RPMI8226 (cell line): ENCODE measurements at places on chromosomes 1 and 21.

DNA sequence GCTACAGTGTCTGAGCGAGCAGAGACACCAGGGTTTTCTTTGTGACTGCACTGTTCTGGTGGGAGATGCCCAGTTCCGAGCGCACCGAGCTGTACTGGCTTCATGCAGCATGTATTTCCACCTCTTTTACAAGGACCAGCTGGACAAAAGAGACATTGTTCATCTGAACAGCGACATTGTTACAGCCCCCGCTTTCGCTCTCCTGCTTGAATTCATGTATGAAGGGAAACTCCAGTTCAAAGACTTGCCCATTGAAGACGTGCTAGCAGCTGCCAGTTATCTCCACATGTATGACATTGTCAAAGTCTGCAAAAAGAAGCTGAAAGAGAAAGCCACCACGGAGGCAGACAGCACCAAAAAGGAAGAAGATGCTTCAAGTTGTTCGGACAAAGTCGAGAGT lies 2.7 kb downstream of the ZBTB18 start:
- DNase-seq: no peak

GRCh38 chr1:21436488-21437340 lies 3.2 kb upstream of the NBPF3 start:
- no peak for DNase-seq

GRCh38 chr1:106600626-106601025 lies 455.8 kb upstream of the PRMT6 start:
- DNase-seq: no peak

GRCh38 chr21:42626171-42626570 lies 27.2 kb upstream of the PDE9A start:
- DNase-seq: no peak

DNA sequence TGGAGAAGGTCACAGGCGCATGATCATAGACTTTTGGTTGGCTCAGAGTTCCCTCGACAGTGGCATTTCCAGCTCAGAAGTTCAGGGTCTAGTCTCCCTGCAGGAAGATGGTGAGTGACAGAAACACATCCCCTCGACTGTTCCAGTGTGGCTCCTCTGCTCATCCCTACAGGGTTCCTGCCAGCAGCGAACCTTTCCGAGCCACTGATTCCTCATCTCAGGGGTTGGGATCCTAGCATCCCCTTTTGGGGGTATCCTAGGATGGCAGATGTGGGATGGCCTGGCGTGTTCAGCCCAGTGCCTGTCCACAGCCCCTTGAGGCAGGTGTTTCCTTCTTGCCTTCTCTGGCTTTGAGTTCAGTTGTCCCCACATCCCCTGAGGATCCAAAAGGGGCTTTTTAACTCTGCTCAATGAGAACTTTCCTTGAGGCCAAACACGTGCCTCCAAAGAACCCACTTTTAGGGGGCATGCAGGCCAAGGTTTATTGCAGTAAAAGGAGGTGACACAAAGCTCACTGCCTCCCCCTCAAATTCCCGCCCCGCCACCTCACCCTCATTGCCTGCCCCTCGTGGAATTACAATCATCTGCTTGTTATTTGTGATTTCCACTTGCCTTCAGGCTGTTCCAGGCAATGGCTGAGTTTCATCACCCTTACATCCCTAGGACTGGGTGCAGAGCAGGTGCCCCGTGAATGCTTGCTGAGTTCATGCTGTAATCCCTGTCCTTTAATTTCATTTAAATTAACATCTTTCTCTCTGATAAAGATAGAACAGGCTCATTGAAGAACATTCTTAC lies 440.7 kb downstream of the CAMTA1 start:
- no peak for DNase-seq

DNA sequence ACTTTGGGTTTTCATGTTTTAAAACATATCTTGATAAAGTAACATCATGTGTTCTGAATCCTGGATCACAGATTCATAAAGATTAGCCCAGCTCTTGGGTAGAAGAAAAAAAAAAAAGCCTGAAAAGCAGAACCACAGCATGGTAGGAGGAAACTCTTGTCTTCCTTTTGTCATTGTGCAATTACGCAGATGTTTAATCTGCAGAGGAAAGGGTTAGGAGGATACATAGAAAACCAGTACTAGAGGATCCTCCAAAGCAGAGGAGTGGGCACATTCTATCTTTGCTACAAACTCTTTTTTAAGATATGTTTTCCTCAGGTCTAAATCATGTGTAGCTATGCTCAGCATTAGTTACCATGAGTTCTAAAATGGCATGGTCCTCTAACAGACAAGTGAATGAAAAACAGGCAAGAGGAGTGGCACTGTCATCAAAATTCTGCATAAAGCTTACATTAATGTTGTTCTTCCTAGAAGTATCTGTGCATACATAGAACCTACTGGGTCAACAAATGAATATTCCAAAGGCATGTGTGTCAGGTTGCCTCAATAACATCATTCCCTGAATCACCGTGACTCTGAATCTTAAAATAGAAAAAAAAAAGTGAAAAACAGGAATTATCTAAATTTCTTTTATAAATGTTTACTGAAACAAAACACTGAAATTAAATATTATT lies 107.0 kb downstream of the NME7 start:
- DNase-seq: no peak

GRCh38 chr1:235404190-235404589 lies 37.0 kb downstream of the TBCE start:
- DNase-seq: no peak

GRCh38 chr1:21886486-21887215 lies 50.5 kb downstream of the HSPG2 start:
- no peak for DNase-seq

DNA sequence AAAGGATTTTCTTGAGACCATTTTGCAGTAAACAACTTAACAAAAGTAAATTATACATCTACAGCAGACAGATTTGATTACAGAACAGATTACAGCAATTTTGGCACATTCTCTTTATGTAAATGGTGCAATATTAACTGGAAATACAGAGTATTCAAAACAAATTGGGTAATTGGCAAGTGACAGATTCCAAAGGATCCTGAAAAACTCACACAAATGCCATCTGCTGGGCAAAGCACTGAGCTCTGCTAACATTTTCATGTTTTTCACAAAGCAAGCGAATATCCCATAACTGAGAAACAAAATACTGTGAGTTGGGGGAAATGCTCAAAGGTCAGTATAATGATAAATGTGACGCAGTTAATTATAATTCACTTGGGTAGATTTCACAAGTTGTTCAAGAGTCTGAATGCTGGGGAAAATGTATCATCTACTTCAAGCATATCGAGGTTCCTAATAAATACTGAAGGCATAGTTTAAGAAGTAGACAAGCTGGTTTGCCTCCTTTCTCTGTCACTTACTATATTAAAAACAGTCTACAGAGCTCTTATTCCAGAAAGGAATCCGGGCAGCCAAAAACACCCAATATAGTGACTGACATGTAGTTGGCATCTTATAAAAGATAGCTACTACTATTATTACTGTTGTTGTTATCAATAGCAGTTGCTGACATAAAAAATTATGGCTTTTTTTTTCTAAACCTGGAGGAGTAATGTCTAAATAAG lies 75.8 kb upstream of the SDC3 start:
- DNase-seq: no peak

DNA sequence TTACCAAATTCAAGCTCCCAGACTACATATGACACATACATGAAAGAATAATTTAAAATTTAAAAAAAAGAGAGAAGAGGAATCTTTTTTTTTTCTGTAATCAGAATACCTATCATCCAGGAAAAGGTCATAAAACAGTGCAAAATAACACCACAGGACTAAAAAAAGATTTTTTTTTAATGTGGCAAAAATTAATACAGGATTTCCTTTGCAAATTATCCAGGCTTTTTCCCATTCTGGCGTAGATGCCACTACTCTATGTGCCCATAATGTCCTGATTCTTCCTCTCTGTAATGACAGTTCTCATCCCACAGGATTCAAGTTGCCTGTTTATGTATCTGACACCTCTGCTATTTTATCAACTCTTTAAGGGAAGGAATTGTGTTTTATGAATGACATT lies 429.6 kb downstream of the SMYD3 start:
- DNase-seq: no peak

GRCh38 chr21:41506611-41507520 lies 1.1 kb downstream of the TMPRSS2 start:
- DNase-seq: no peak

DNA sequence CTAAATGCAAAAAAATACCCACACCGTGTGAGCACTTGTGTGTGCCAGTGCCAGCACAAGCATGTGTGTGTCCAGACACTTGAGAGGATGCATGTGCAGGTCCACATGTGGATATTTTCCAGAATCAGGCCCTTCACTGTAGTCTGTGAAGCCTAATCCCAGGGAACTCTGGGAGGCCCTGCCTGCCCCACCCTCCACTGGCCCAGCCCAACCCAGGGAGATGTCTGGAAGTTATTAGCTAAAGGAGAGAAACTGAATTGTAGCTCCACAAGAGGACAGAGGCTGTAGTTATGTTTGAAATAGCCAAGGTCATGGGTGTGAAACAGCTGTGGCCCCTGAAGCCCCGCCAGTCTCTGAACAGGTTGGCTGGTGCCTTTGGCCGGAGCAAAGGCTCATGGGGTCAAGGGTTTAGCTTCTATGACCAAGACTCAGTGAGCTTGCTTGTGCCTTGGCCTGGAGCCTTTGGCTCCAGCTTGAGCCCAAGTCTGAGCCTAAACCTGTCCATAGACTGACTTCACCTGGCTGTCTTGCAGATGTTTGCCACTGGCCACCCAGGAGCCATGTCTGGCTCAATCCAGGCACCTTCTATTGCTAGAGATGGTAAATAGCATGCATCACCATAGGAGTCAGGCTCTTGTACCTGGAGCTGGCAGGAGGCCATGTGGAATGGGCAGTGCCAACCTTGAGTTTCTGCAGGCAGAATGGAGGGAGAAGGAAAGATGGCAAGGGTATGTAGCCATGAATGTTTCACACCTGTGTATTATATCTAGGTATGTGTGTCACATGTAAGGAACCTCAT lies 69.9 kb downstream of the TMEM53 start:
- no peak for DNase-seq

- DNase-seq: no peak
Observed at GRCh38 chr1:9005395-9005708, 20.9 kb downstream of the SLC2A7 start.

- peak; percentile 80 for DNase-seq
Observed at GRCh38 chr21:17454315-17455027, 58.4 kb upstream of the CXADR start.

DNA sequence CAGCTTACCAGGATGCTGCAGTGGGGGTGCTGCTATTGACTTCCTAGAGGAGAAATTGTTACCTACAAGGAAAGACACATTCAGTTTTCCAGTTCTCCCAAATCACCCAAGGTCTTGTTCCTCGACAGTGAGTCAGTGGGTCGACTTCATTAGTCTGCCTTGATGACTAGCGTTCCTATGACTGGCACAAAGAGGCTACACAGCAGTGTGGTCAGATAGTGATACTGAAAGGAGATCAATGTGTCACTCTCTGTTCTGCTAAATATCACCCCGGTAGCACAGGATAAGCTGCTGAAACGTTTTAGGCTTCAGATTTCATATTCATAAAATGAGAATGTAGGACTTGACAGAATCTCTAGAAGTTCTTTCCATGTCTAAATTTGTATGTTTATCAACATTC lies 357.4 kb downstream of the LMX1A start:
- DNase-seq: no peak

DNA sequence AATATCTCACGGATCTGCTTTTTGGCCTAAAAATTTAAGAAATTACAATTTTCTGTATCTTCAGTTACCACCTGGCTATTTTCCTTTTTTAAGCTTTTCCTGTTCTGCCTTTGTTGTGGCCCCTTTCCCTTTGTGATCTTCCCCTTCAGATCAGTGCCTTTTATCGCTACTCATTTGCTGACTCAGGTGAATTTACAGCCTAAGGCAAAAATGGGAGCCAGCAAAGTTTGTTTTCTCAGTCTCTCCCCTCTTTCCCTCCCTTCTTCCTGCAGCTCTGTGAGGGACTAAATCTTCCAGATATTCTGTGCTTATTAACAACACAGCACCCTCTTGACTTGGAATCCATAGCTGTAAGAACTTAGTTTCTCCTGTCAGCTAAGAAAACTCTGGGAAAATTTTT lies 5.3 kb upstream of the PRRC2C start:
- DNase-seq: no peak

DNA sequence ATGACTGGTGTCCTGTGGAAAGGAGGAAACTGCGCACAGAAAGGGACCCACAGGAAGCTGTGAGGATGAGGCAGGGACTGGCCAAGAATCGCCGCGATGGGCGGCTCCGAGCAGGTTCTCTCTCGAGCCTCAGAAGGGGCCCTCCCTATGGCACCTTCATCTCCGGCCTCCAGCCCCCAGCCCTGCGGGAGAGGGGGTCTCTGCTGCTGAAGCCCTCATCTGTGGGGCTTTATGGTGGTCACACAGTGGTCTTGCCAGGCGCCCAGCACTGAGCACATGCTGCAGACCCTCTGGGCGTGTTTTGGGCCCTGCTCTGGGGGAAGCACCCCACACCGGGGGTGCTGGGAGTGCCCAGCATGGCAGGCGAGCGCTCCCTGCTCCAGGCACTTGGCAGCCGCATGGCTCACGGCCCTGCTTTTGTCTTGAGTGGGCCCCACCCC lies 86.6 kb upstream of the ACTRT2 start:
- no peak for DNase-seq

DNA sequence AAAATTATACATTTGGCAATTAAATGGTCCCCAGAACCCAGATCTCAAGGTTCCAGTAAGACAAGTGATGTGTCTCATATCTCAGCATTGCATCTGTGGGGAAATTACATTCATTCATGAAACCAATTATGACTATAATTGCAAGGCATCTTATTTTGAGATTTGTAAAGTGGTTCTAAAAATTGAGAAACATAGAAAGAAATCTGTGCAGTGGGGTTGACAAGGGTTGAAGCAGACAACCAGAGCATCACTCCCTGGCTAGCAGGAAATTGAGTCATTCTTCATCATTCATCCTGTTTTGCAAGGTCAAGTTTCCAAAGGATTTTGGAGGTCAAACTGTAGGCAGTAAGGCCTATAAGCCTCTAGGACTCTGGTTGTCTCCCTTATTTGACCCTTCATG lies 25.1 kb upstream of the MROH9 start:
- DNase-seq: no peak

DNA sequence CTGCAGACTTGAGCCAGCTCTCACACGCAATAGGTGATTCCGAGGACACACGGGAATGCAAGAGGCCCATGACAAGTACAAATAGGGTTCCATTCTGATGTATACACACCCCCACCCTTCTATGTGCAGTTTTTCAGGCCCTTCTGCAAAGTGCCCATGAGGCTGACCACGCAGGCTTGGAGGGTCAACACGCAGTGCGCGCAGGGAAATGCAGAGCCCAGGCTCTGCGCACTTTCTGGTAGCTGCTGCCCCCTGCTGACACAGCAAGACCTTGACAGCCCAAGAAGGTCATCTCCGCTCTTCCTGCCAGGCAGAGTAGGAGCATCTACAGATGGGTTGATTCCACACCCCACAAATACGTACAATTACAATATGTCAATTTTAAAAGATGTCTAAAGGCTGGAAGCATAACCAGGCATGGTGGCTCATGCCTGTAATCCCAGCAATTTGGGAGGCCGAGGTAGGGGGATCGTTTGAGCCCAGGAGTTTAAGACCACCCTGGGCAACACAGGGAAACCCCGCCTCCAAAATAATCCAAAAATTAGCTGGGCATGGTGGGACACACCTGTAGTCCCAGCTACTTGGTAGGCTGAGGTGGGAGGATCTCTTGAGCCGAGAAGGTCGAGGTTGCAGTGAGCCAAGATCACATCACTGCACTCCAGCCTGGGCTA lies 18.5 kb downstream of the SH3BP5L start:
- DNase-seq: peak; percentile 53
